Neural crest cell (in vitro differentiated cells): ENCODE measurements at places on chromosomes 7 and 10.

- no peak for DNase-seq
Observed at GRCh38 chr7:159247910-159248309, 103.2 kb upstream of the VIPR2 start.

- DNase-seq = no peak
Observed at GRCh38 chr7:157013101-157013500, 2.6 kb upstream of the MNX1 start.

DNA sequence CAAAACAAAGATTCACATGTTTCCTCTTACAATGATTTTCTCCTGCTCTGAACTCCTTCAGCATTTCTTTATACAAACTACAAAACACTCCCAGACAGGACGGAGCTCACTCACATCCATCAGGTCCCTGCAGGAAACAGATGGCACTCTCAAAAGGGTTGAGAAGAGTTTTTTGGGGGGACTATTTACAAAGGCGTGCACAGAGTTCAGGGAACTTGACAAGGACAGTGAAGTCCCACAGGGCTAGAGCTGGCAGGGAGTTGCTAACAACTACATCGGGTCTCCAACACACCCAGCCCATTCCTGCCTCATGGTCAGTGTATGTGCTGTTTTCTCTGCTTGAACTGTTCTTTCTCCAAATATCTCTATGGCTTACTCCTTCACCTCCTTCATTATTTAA is 24.7 kb upstream of the YAE1 start:
- no peak for DNase-seq

- no peak for DNase-seq
Observed at GRCh38 chr10:26441491-26442214, 3.5 kb downstream of the APBB1IP start.

DNA sequence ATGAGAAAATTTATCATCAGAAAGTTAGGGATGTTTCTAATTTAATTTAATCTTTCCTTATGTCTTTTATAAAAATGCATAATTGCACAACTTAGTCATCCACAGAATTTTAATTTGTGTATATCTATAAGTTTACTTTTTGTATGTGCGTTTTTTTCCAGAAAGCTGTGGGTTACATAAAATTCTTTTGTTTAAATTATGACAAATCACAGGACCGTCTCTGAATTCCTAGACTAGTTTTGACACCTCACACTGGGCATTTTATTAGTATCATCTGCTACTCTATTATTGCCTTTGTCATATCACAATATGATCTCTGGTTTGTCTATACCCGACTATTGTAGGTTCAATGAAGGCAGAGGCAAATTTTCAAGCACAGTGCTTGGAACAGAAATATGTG is 482.4 kb upstream of the SEMA3D start:
- DNase-seq = no peak

GRCh38 chr7:90383861-90384260 is 19.4 kb upstream of the CLDN12 start:
- DNase-seq = no peak

DNA sequence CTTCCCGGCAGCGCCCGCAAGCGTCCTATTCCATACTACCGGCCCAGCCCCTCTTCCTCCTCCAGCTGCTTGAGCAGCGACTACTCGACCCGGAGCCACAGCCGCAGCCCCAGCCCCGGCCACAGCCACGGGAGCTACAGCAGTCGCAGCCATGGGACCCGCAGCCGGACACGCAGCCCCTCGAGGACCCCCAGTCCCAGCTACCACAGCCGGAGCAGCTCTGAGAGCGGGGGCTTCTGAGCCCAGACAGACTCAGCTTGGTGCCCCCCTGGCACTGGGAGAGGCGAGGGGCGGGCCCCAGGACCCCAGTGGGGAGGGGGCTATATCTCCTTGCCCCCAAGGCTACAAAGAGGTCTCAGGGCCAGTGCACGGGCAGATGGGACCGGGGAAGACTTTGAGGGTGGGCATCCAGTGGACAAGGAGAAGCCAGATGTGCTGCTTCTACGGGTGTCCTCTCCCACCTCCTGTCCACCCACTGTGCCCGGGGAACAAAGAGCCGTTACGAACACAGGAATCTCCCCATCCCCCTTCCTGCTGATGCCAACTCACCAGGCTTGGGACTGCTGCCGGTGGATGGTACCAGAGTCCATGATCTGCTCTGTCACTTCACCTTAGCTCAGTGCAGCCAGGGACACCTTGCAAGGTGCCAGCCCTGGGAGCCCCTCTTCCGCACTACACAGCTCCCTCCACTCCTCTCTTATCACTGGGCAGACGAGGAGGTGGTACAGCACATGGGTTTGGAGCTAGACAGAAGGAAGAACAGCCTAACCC is 16.7 kb upstream of the HSPB1 start:
- no peak for DNase-seq

- no peak for DNase-seq
Observed at GRCh38 chr10:114255227-114255626, 16.2 kb downstream of the VWA2 start.

- DNase-seq = no peak
Observed at GRCh38 chr10:48331436-48331835, 25.0 kb downstream of the MAPK8 start.

- no peak for DNase-seq
Observed at GRCh38 chr7:33809228-33809627, 96.1 kb upstream of the BMPER start.

- DNase-seq = no peak
Observed at GRCh38 chr7:116781584-116781983, 80.8 kb upstream of the CAPZA2 start.

DNA sequence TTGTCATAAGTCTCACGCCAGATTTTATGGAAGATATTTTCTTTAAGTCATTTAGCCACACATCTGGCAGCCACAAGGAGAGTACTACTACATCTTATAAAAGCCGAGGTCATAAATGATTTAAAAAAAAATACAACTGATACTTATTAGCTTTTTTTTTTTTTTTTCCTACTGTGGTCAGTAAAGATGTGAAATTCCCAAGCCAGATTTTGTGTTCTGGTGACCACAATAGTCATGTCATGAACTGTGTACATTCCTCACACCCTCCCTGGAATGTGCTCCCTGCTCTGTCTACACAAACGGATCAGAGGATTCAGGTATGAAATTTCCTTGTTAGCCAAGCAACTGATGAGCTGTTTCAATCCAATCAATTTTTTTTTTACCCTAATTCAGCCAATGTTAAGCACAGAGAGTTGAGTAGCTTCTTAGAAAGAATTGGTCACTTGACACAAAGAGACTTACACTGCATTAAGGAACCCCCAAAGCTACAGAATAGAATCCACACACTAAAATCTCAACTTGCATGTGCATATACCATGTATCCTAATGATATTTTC is 54.7 kb downstream of the CHRM2 start:
- no peak for DNase-seq

GRCh38 chr10:2019281-2019680 is 282.0 kb upstream of the ADARB2 start:
- DNase-seq = no peak

DNA sequence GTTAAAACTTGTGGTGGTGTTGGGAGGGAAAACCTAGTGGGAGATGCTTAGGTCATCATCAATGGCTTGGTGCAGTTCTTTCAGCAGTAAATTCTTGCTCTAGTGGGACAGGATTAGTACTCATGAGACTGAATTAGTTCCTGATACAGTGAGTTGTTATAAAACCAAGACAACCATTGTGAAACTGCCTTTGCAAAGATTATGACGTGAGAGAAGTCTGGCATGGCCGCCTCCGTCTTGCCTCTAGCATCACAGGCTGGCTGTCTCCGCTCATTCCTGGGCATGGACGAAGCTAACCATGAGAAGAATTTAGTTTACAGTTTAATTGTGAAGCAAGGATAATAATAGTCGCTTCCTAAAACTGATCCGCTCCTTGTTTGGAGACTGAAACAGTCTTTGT is 186.4 kb downstream of the KIF20B start:
- no peak for DNase-seq

DNA sequence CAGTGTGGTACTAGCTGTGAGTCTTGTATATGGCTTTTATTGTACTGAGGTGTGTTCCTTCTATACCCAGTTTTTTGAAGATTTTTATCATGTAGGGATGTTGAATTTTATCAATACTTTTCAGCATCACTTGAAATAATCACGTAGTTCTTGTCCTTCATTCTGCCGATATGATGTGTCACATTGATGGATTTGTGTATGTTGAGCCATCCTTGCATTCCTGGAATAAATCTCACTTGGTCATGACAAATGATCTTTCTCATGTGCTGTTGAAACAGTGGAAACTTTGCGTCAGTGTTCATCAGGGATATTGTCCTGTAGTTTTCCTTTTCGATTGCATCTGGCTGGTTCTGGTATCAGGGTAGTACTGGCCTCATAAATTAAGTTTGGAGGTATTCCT is 7.1 kb upstream of the PRKAR1B start:
- no peak for DNase-seq

GRCh38 chr7:44796034-44796503 is 412 bp upstream of the PPIA start:
- no peak for DNase-seq

DNA sequence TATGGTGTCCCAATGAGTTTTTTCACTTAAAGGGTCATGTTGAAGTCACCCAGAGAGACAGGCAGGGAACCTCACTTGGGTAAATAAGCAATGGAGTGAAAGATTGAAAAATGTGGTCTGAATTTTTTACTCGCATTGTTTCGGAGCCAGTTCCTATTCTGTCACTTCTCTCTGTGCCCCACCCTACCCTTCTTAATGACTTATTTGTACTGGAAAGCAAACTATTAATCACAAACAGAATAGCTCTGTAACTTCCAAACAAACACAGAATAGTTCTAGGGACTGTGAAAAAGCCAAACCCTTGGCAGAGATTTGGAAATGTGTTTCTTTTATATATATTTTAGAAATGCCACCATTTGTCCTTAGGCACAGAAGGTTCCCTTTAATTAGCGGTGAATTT is 76.0 kb downstream of the LRMDA start:
- DNase-seq = no peak
